ENCODE measurements at places on chromosomes 3 and 15.

GRCh38 chr3:108221393-108221792, 831 bp downstream of the IFT57 start:
- DNase-seq, result peak; percentile 17

DNA sequence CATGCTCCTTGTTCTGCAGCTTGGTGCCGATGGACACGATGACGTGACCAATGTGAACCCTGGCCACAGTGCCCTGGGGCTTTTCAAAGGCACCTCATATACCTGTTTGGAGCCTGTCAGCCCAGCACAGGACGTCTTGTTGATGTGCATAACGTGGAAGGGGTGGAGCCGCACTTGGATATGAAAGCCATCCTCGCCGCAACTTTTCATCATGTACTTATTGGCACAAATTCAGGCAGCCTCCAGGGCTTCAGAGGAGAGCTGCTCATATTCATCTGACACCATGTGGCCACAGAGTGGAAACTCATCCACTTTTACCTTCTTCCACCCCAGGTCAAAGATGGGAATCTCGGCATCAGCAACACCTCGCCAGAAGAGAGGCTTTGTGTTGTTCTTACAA, 24.7 kb downstream of the POPDC2 start:
- DNase-seq, result no peak

DNA sequence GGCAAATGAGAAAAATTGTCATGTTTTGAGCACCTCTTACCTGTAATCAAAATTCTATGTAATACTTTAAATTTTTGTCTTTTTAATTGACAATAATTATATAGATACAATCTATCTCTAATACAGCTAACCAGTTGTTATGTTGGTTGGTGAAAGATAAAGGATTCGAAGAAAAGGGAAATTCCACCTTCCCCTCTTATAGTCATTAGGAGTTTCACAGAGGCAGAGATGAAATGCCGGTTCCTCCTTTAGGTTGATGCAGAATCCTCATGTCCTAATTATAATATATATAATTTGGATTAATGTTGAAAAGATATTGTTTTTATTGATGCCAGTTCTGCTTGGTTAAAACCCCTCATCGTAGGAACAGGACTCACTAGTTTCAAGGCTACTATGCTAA, 67.1 kb downstream of the LRCH3 start:
- DNase-seq, result no peak

GRCh38 chr3:115931581-115931980, 308.3 kb downstream of the GAP43 start:
- DNase-seq, result no peak

DNA sequence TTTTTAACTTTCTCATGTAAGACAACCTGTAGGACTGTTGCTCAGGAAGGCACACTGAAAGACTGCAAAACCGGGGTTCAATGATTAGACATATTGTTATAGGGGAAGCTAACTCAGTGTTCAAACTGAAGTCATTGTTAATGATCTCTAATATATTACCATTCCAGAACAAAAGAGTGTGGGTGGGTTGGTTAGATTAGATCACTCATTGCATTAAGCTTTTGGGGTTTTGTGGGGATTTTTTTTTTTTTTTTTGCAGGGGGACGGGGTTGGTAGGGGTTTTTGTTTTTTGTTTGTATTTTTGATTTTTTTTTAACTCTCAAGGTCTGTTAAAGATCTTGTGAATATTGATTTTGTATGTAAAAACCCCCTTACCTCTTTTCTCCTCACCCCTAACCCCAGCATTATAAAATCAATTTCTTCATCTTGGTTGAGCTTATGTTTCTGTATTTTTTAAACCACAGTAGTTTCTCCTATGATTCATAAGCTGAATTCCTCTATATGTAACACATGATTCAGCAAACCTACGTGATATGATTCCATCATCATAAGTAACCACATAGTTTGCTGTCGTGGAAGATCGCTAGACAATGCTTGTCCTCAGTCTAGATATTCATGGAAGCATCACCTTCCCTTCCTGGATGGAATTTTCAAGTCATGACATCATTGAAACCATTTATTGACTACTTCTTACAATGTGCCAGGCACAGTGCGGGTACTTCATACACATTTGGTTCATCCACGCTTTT, 544.1 kb upstream of the MDFIC2 start:
- DNase-seq, result no peak

- no peak for DNase-seq
Observed at GRCh38 chr15:38401701-38402100, 52.2 kb upstream of the FAM98B start.

DNA sequence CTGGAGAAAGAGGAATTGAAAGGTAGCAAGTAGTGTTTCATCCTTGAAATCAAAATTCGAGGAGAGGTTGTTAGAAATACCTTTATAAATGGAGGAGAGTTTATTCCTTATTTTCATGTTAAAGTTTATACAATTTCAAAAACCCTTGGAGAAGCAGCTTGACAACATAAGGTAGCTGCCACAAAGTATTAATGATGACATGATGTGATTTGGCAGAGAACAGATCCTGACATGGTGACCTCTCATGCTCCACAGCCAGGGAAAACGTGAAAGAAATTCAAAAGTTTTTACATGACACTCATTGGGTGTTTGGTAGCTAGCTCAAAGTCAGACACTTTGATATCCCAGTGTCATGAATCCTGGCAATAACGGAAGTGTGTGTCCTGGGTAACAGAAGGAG, 320.8 kb downstream of the GBE1 start:
- DNase-seq, result no peak

- DNase-seq, result no peak
Observed at GRCh38 chr15:70362350-70362749, 264.6 kb upstream of the TLE3 start.

All from NB4 (cell line).